ENCODE measurements at places on chromosomes 16 and 17.

GRCh38 chr16:66617010-66617434 is 12.5 kb downstream of the CMTM3 start:
- no peak for DNase-seq

DNA sequence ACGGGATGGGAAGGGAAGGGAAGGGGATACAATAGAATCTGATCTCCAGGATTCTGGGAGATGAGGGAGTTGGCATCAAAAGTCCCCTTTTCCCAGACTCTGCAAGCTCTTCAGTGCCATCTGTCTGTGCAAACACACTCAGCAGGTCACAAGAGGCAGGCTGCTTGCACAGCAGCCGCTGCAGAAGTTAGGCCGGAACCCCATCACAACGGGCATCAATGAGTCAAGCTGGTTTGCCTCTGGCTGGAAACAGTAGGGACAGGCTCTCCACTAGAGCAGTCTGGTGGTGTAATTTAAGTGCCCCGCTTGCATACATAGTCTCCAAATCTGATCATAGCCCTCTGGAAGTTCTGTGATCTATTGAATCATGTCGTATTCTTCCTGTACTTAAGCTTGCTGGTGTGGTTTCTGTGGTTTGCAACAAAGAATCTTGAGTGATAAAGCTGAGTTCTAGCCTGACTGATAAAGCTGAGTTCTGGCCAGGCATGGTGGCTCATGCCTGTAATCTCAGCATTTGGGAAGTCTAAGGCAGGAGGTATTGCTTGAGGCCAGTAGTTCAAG is 33.7 kb upstream of the KDM8 start:
- DNase-seq = no peak

DNA sequence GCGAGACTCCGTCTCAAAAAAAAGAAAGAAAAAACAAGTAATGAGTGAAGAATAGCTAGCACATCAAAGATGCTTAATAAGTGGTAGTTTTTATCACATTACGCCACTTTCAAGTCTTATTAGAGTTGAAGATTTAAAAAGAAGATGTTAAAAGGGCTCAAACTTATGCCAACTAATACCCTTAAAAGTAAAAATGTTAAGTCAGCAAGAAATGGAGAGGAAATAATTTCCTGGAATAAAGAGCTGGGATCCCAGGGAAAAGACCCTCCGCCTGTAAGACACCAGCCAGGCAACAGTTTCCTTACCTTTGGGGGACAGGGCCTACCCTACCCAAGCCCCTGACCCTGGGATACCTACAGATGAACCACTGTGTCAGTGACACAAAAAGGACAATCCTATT is 3.6 kb downstream of the XPO6 start:
- no peak for DNase-seq

GRCh38 chr16:5430598-5430997 is 333.0 kb upstream of the EEF2KMT start:
- DNase-seq = no peak

DNA sequence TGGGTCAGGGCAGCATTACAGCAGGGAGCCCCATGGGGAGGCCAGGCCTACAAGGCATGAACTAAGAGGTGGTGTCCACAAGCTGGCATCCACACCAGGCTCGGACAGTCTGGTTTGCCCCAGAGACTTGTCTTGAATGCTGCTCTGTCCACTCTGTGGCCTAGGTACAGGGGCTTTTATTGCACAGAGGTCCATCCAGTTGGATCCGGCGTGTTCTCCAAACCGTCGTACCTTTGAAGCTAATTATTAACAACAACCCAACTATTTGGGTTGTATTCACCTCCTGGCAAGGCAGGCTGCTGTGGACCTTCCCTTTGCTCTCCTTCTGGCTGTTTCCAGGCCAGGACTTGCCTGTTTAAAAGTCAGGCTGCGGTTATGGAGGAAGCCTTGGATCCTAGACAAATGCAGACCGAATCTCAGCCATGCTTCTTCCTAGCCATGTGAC is 123.4 kb downstream of the CLEC16A start:
- DNase-seq = no peak

DNA sequence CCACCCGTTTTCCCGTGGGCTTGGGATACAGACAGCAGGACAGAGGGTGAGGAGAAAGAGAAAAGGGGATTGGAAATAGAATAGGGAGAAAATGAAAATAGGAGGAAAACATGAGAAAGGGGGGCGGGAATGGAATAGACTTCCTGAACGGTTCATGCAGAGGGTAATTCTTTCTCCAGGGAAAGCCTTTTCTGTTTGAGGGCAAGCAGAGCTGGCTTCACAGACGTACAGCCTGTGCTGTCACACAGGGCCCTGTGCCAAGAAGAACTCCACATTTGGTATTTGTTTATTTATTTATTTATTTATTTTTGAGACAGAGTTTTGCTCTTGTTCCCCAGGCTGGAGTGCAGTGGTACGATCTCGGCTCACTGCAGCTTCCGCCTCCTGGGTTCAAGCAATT is 12.0 kb downstream of the MILR1 start:
- DNase-seq = no peak

DNA sequence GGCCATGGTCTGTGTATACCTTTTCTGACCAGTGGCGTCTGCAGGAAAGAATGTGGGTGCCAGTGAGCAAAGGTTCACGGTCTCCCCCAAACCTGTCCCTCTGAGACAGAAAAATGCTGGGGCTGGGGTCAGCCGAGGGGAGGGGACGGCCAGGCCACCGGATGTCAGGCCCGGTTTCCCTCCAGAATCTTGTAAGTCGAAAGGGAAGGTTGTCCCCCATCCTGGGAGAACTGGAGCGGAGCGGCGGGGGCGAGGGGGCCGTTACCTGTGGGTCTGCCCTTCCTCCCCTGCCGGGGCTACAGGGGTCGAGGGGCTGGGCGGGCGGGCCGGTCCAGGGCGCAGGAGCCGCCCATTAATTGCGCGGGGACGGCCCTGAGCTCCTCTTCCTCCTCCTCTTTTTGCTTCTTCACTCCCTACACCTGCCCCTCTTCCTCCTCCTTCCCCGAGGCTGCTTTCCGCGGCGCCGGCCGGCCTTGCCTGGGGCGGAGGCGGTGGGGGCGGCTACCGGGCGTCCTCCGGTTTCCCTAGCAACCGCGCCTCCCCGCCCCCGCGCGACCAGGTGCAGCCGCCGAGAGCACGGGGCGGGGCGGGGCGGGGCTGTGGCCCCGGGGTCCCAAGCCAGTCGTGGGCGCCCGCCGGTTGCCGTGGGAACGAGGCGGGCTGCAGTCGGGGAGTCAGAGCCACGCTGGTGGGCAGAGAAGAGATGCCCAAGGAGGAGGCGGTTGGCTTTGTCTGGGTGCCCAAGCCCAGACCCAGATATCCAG is at the start of gene MARCHF10:
MARCHF10 (minus strand) TSS at position 503 of the 764 bp plus-strand sequence. CDS start 6,579 bp downstream, outside the sequence.
- DNase-seq = no peak

DNA sequence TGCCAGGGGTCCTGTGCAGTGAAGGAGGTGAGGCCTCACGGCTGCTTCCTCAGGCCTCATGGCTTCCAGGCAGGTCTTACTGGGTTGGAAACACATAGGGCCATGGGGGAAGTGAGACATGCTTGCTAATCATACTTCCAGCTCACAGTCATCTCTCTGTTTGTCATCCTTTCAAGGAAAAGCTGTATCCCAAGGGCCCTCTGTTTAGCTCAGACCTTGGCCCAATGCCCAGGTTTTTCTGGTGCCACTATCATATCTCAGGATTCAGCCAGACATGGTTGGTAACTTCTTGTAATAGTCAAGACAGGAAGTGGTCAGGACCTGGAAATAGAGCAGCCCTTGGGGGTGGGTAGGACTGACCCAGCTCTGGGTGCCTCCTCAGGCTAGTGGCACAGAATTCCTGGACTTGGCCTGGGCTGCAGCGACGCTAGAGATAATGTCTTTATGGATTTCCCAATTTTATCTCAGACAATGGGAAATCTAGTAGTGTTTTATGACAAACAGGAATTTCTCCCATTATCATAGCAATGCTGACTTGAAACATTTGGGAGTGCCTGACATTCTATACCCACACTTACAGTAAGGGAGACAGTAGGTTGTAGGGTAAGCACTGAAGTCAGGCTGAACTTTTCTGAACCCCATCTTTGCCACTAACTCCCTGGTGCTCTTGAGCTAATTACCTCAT is 13.5 kb upstream of the ITGB3 start:
- no peak for DNase-seq

- DNase-seq = no peak
These were observed 3.9 kb upstream of the HOXB5 start for GRCh38 chr17:48597528-48597777.

- DNase-seq = no peak
These were observed 2.5 kb downstream of the MYLK3 start for GRCh38 chr16:46745617-46746016.

- no peak for DNase-seq
These were observed 202.9 kb upstream of the IRX3 start for GRCh38 chr16:54489225-54490111.

GRCh38 chr16:80914379-80915078 is 92.2 kb downstream of the CMC2 start:
- no peak for DNase-seq

GRCh38 chr17:2800367-2800766 is 4.1 kb downstream of the RAP1GAP2 start:
- no peak for DNase-seq

DNA sequence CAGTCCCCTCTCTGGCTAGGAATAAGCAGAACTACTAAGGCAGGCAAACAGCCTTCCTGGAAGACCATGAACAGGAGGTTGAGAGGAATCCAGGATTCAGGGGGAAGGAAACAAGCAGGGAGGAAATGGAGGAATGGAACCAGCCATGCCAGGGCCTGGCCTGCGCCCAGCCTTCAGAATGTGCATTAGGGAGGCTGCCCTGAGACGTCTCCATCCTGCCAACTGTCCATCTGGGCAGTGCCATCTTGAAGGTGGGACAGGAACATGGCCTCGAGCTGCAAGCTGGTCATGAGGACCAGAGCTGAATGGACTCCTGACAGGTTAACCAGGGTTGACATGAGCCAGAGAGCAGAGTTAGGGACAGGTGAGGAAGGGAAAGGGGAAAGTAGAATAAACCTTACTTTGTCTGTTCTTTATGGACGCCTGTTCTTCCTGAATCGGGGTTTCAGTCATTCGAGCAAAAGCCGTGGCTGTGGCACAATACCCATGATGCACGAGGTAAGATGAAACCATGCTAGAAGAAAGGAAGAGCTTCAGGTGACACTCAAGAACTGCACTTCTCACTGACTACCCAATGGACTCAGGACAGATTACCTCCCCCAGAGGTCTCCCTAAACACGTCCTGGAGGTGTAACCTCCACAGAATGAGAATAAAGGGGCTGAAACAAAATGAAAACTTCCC is 12.1 kb upstream of the GFOD2 start:
- no peak for DNase-seq

GRCh38 chr17:80297996-80298560 is 37.4 kb downstream of the RNF213 start:
- DNase-seq = no peak

- DNase-seq = no peak
These were observed 237.2 kb downstream of the TOX3 start for GRCh38 chr16:52309446-52310416.

Data from anterior cingulate cortex (tissue), 58 donors.